ENCODE measurements at places on chromosomes 16 and 17.

DNA sequence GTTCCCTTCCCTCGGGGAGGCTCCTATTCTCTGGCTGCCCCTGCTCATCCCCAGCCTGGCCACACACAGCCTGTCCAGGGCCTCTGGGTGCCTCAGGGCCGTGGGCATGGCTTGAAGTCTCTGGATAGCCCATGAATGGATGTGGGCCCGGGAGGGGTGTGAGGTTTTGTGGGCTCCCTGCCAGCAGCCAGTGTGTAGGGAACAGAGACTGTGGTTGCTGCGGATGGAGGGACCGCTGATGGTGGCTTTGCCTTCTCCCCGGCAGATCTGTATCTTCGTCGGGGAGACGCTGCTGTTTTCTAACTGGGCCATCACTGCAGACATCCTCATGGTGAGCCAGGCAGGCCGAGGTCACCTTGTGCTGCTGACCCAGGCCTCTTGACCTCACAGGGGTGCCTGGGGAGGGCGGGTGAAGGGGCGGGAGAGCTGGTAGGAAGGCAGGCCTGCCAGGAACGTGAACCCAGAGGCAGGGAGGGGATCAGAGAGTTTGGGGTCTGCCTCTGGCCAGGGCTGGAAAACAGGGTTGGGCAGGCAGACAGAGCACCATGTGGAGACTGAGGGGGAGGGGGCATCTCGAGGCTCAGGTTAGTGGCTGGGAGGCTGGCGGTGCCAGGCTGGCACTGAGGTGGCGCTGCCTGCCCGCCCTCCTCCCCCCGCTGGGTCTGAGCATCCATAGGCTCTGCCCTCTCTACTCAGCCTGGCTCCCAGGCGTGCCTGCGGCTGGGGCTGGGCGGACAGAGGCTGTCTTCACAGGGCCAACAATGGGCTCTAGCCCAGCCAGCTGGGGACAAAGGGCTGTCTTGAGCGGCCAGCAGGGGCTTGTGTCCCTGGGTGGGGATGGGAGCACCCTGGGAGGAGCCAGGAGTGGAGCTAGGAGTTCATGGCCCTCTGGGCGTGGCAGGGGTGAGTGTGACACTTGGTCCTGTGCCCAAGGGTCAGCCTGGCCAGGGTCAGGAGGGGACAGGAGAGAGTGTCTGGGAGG is 21.4 kb downstream of the MYBBP1A start:
- DNase-seq = no peak

DNA sequence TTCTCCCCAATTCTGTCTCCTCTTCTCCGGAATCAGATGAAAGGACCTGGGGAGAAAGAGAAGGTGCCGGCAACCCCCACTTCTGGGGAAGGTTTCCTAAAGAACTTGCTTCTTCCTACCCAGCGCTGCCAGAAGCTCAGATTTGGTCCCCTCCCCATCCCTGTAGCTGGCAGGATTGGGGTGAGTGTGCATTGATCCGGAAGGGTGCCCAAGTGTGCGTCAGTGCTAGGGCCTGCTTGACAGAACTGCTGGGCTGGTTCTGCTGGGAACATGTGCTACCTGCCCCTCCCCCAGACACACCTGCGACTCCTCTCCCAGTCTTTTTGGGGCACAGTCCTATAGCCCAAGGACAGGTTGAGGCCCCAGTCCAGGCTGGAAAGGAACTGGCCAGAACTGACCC is 3.3 kb downstream of the ARL4D start:
- DNase-seq = no peak

- no peak for DNase-seq
Measured at GRCh38 chr17:78322858-78323455, 36.9 kb downstream of the SOCS3 start.

GRCh38 chr17:71987634-71988033 is 133.2 kb upstream of the SOX9 start:
- DNase-seq = no peak

DNA sequence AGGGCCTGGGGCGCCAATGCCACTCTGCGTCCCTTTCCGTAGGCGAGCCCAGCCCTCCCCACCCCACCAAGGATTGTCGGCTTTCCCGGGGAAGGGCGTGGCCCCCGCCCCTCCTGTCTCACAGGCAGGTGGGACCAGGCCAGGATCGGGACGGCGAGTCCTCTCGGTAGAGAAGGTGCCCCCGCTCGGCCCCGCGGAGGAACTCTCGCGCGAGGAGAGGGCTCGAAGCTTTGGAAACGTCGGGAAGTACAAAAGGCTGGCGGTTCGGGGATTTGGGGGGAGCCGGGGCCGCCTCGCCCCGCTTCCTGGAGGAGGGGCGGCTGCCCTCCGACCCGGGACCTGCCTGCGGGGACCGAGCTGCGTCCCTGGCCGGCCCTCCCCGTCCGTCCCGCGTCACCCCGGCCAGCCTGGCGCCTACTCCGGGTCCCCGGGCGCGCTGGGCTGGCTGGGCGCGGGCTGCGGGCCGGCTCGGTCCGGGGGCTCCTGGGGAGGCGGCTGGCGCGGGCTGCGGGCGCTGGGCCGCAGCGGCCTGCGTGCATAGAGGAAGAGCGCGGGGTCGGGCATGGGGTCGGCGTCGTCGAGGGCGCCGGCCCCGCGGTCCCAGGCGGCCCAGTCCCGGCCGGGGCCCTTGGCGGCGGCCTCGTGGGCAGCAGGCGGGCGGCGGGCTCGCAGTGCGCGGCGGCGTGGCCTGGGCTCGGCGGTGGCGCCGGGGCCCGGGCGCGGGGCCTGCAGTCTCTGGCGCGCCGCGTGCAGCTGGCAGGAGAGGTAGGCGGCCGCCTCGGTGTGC is 12.6 kb upstream of the CLUH start:
- DNase-seq = no peak

DNA sequence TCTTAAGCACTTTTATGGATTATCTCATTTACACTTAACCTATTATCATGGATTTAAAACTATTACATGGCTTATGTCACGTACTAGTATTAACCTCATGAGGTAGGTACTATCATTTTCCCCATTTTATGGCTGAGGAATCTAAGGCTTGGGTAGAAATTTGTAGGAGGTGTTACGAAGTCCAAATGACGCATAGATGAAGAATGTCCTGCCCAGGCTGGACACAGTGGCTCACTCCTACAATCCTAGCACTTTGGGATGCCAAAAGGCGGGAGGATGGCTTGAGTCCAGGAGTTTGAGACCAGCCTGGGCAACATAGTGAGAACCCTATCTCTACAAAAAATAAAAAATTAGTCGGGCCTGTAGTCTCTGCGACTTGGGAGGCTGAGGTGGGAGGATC is 4.8 kb upstream of the C1QL1 start:
- DNase-seq = no peak

DNA sequence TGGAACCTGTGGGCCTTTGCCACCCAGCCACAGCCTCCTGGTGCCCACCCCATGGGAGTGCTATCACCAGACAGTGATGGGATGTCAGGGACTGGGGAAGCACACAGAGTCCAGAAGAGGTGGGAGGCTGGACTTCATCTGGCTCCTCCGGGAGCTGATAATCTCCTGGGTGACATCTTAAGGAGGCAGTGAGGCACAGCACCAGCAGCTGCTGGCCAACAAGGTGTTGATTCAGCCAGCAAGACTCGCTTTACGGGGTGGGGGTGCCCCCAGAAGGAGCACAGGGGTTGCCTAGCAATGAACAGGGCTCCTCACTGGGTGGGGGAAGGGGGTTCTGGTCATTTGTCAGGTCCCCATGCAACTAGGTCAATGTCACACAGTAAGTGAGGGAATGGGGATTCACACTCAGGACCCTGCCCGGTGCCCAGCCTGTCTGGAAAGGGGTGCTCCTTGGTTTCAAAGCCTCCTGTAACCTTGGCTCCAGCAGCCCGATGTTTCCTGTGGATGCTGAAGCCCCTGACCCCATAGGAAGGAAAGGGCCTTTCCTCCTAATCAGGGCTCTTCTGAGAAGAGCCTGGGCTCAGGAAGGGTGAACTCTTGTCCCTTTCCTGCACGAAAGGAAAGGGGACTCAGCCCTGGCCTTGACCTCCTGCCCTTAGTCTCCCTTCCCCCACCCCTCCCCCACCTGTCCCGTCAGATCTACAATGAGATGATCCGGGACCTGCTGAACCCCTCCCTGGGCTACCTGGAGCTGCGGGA is 17.7 kb downstream of the KIF19 start:
- no peak for DNase-seq

DNA sequence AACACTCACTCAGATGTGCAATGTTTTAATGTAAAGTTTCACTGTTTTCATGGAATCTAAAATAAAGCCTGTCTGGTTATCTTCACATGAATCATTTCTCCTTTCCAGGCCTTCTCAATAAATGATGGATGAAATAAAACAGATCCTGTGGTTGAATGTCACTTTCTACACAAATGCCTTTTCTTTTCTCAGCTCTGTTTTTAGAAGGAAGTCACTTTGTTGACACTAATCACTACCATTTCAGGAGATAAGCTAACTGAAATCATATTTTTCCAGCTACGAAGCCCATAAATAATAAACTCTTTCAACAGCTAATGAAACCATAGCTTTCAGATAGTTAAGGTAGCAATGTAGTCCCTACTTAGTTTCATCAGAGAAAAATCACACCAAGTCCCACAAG is 17.9 kb downstream of the NME2 start:
- no peak for DNase-seq
